ENCODE measurements at places on chromosomes 13 and 19.

DNA sequence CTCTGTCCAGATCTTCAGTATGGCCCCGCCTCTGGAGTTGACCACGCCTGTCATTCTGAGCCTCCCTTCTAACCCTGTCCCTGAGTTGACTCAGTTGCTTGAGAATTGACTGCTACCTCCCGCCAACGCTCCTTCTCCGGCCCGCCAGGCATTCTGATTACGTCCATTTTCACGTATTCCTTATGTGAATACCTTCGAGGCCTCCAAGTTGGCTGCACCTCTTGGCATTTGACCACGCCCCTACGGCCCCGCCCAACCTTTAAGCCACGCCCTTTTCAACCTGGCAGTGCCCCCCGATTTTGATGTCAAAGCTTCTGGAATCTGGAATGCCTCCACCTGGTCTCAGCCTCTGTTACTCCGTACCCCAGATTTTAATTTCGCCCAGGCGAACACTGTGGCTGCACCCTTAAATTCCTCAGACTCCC is 1.7 kb upstream of the EML2 start:
- DNase-seq, result peak; percentile 63

GRCh38 chr19:18850471-18851375 is 19.0 kb downstream of the UPF1 start:
- no peak for DNase-seq

DNA sequence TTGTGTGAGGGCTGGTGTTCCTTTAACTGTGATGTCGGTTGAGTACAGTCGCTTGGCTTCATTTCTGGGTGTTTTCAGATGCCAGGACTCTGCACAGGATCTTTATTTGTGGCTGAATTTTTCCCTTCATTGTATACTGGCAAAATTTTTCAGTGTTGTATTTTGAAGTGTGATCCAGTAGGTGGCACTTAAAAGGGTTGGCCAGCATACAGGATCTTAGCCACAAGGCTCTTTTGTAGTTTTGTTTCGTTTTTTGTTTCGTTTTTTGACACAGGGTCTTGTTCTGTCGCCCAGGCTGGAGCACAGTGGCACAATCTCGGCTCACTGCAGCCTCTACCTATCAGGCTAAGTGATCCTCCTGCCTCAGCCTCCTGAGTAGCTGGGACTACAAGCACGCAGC is 8.7 kb downstream of the FCAR start:
- DNase-seq, result no peak

- no peak for DNase-seq
These were observed 2.2 kb downstream of the TYK2 start for GRCh38 chr19:10378124-10378523.

- DNase-seq, result no peak
These were observed 96.3 kb upstream of the TNFSF11 start for GRCh38 chr13:42477596-42478190.

GRCh38 chr19:20416661-20417060 is 148.9 kb downstream of the ZNF737 start:
- DNase-seq, result no peak

DNA sequence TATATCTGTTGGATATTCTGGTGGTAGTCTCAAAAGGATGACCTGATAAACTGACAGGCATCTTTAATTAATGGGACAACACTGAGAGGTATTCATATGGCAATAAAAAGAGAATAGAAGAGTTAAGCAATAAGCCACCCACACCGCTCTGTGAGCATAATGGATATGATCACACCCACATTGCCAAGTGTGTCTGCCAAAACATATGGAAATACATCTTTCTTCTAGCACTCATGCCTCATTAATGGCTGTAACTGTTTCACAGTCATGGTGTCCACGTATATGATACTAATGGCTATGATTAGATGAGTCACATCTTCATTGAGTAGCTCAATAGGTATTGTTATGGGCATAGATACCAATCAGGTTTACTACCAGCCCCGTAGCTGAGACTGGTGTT is 13.1 kb downstream of the IGFL3 start:
- no peak for DNase-seq

All from stimulated activated CD4-positive, alpha-beta T cell treated with anti-CD3 and anti-CD28 coated beads, Interleukin-1b, Interleukin-23, amount 100 ng/mL, for 48 hours (primary cell).